Stimulated activated CD8-positive, alpha-beta memory T cell treated with anti-CD3 and anti-CD28 coated beads, Interleukin-7, amount 100 ng/mL, for 24 hours (primary cell): ENCODE measurements at places on chromosomes 16 and 17.

- DNase-seq = no peak
These were observed 17.5 kb downstream of the EPN2 start for GRCh38 chr17:19254651-19255050.

GRCh38 chr16:55508271-55508921 is 476 bp upstream of the LPCAT2 start:
- no peak for DNase-seq

DNA sequence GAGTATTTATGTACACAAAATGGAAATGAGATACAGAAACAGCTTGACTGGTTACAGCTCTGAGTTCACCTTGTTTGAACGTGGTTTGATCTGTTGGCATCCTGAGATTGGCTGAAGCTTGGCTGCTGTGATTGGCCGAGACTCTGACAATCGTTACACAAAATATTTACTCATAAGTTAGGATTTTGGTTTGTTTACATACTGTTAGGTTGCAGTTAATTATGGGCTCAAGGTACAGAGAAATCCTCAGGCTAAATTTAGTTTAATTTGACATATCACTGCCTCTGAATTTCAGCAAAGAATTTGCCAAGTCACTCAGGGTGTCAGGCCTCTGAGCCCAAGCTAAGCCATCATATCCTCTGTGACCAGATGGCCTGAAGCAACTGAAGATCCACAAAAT is 227.3 kb downstream of the COPRS start:
- DNase-seq = no peak

DNA sequence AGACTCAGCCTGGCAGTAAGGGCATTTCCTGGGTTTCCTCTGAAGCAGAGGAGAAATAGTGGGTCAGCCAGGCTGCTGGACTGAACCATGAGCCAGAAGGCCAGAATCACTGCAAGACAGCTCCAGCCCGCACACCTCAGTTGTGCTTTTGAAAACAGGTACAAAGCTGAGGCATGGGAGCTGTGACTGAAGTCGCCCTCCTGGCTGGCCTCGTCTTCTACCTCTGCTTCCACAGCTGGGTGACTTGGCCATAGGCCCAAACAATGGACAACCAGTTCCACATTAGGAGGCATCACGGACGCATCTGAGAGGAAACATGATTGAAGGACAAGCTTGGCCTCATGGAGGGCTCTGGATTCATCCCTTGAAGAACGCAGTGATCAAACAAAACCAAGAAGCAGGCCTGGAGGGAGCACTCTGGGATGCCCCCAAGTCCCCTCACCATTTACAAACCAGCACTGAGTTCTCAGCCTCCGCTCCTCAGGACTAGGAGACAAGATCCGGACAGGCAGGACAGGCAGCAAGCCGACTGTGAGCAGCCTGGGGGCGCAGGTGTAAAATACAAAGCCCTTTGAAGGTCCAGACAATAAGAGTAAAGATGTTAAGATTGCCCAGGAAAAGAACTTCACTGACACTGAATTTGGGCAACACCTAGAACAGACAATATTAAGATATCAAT is 68.7 kb downstream of the N4BP1 start:
- no peak for DNase-seq

DNA sequence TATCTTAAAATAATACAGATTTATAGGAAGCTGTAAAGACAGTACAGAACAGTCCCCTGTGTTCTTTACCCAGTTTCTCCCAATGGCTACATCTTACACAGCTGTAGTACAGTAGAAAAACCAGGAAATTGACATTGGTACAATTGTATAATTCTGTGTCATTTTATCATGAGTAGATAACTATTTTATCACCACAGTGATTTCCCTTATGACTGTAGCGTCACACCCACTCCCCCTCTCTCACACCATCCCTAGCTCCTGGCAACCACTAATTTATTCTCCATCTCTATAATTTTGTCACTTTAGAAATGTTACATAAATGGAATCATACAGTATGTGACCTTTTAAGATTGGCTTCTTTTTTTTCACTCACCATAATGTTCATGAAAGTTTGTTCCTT is 30.9 kb downstream of the CLTC start:
- DNase-seq = no peak

DNA sequence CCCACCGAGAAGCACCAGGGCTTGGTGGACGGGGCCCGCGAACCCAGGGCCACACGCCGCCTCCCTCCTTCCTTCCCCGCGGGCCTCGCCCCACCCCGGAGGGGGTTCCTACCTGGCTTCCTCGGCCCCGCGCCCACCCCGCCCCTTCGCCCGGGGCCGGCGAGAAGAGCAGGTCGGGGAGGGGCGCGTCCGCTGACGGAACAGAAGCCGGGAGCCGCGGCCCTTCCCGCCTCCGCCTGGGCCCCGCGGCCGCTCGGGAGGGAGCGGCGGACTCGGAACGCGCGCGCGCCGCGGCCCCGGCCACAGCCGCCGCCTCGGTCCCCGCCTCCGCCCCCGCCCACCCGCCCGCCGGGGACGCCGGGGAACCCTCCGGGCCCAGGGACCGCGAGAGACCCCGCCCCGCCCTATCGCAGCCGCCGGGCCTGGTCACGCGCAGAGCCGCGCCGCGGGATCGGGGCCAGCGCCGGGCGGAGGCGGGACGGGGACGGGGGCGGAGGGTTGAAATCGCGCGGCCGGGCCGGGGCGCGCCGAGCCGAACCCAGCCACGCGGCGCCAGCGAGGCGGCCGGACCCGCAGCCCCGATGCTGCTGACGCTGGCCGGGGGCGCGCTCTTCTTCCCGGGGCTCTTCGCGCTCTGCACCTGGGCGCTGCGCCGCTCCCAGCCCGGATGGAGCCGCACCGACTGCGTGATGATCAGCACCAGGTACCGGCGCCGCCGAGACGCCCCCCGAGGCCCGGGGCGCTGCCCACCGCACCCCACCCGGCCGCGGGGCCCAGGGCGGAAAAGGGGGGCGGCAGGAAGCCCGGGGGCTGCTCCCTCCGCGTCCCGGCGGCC is at the start of gene TLCD3A:
Gene TLCD3A (plus strand): TSS at position 530 of the 835 bp plus-strand sequence. CDS start 52 bp downstream, at position 582.
- no peak for DNase-seq

- DNase-seq = no peak
These were observed 4.2 kb upstream of the RPH3AL start for GRCh38 chr17:356671-357434.

DNA sequence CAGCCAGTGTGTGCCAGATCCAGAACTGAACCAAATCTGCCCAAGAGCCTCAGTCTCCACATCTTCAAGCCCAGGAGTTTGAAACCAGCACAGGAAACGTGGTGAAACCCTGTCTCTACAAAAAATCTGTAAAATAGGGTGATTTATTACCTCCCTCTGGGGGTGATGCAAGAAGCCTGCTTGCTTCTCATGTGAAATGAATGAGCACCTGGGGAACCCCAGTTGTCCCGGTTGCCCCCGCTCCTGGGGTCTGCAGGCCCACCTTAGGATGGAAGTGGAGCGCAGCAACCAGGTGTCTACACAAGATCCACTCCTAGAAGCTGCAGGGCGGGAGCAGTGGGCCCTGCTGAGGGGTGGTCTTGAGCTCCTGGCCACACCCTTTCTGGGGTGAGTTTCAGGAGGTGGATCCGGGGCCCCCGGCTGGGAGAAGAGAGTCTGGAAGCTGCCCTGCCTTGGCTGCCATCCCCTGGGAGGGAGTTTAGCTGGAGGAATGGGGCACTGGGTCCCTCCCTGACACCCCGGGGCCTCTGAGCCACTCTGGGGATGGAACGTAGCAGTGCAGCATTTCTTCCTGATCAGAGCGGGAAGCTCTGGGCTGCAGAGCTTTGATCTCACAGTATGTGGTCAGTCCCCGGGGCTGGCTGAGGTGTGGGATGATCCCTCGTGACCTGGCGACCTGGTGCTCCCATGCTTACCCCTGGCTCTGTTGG is 117.8 kb downstream of the RAB11FIP4 start:
- no peak for DNase-seq

DNA sequence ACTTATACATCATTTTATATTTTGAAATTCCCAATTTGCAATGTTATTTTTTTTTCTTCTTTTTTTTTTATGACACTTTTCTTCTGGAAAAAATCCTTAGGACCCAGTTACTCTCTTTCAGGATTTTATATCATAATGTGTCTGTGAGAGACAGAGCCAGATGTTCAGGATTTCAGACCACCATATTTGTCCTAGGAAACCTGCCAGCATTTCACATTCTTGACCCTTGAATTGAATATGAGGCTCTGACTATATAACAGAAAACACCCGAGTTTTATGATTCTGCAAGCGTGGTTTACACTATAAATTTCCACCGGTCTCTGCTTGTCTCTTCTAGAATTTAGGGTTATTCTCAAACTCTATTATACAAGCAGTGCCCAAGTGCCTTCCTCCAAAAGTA is 621.0 kb downstream of the WWOX start:
- DNase-seq = no peak

GRCh38 chr16:74898659-74899058 is 86.3 kb downstream of the WDR59 start:
- no peak for DNase-seq

- DNase-seq = no peak
These were observed 3.3 kb downstream of the ZNF319 start for GRCh38 chr16:57997176-57997527.

DNA sequence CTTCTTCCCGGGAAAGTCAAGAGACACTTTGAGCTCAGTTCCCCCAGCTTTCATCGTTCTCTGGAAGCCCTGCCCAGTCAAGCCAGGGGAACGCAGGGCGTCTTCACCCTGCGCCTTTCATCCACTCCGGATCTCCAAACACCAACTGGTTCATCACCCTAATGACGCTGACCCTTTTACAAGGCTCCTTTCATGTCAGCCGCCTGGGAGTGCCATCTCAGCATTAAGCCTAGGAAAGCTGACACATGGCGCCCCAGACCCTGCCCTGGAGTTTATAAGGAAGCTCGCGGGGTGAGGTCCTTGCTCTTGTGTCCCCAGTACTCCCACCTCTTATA is 594 bp upstream of the DNAJC7 start:
- no peak for DNase-seq

GRCh38 chr16:29114574-29114973 is 129.7 kb downstream of the LAT start:
- no peak for DNase-seq

- DNase-seq = no peak
These were observed 29.2 kb downstream of the CCDC40 start for GRCh38 chr17:80065478-80066170.

DNA sequence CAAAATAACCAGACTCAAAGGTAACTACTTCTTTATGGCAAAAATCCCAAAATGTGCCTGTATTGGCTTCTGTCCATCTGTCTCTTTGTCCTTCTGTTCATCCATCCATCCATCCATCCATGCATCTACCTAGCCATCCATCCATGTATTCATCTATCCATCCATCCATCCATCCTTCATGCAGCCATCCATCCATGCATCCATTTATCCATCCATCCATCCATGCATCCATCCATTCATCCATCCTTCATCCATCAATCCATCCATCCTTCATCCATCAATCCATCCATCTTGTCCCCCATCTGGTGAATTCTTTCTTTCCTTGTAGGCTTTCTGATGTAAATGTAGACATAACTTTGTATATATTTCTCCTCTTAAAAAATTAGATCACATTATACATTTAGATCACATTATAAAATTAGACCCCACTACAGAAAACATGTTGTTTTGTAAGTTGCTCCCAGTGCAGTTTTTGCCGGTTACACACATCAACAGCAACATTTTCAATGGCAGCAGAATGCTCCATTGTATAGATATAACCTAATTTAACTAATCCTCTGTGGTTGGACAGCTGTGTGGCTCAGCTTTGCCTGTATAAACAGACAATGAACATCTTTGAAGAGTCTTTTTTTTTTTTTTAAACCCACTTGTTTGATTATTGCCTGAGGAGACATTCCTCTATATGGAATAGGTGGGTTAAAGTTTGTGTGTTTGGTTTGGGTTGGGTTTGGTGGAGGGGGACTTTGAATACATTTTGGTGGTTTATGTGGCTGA is 72.0 kb downstream of the MSI2 start:
- no peak for DNase-seq

GRCh38 chr17:1241929-1242328 is 28.3 kb upstream of the BHLHA9 start:
- DNase-seq = no peak

- DNase-seq = no peak
These were observed 119.2 kb downstream of the RPTOR start for GRCh38 chr17:80663781-80664206.

GRCh38 chr17:63361182-63361581 is 84.9 kb downstream of the CYB561 start:
- no peak for DNase-seq

DNA sequence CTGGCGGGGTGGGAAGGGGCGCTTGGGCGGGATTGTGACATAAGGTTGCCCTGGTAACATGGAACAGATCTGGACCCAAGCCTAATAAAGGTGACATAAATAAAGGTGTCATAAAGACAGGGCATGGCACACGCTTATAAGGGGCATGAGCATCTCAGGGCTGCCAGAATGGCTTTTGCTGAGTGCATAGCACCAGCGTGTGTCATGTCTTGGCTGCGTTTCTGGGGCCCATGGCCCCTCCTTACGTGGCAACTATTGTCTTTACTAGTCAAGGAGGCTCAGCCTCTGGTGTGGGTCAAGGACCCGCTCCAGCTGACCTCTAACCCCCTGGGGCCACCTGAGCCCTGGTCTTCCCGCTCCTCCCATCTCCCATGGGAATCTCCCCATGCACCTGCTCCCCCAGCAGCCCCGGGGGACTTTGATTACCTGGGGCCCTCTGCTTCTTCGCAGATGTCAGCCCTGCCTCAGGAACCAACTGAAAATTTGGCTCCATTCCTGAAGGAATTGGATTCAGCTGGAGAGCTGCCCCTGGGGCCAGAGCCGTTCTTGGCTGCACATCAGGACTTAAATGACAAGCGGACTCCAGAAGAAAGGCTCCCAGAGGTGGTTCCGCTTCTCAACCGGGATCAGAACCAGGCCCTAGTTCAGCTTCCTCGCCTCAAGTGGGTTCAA is 13.9 kb downstream of the LRRC37B start:
- DNase-seq = no peak

DNA sequence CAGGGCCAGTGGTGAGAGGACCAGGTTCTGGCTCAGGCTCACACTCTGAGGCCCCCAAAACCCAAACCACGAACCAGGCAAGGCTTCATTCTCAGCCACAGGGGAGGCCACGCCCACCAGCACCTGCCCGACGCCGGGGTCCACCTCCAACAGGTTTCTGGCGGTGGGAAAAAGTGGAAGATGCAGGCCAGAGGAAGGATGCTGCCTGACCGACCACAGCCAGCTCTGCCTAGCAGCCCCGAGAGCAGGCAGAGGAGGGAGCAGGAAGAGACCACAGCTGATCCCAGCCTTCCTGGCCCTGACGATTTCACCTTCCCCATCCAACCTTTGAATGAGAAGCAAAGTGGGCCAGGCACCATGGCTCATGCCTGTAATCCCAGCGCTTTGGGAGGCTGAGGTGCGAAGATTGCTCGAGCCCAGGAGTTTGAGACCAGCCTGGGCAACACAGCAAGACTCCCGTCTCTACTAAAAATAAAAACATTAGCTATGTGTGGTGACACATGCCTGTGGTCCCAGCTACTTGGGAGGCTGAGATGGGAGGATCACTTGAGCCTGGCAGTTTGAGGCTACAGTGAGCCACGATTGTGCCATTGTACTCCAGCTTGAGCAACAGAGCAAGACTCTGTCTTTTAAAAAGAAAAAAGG is 30.7 kb upstream of the SLC38A10 start:
- DNase-seq = no peak

GRCh38 chr16:2121853-2122252 is 13.8 kb downstream of the PKD1 start:
- no peak for DNase-seq
